ENCODE measurements at places on chromosomes 5 and 9.

DNA sequence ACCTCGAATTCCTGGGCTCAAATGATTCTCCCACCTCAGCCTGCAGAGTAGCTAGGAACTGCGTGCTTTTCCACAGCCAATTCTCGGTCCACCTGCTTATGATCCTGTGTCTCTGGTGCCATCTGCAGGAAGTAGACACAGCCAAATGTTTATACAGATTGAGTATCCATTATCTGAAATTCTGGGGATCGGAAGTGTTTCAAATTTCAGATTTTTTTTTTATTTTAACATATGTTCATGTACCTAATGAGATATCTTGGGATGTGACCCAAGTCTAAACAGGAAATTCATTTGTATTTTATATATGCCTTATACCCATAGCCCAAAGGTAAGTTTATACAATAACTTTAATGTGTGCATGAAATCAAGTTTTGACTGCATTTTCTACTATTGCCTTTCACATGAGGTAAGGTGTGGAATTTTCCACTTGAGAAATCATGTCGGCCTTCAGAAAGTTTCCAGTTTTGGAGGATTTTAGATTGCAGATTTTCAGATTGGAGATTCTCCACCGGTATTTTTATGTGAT lies 89.5 kb downstream of the ESM1 start:
- no peak for DNase-seq

- no peak for DNase-seq
Observed at GRCh38 chr5:34511481-34511880, 144.6 kb upstream of the RAI14 start.

GRCh38 chr5:1122511-1123294 lies 10.8 kb upstream of the SLC12A7 start:
- no peak for DNase-seq

- no peak for DNase-seq
Observed at GRCh38 chr9:124108216-124108615, 96.6 kb downstream of the LHX2 start.

GRCh38 chr5:170132269-170132975 lies 26.7 kb downstream of the FOXI1 start:
- DNase-seq = no peak

- DNase-seq = no peak
Observed at GRCh38 chr5:38207343-38207742, 51.0 kb upstream of the EGFLAM start.

- DNase-seq = peak; percentile 31
Observed at GRCh38 chr9:100083448-100084127, 15.2 kb downstream of the ERP44 start.

DNA sequence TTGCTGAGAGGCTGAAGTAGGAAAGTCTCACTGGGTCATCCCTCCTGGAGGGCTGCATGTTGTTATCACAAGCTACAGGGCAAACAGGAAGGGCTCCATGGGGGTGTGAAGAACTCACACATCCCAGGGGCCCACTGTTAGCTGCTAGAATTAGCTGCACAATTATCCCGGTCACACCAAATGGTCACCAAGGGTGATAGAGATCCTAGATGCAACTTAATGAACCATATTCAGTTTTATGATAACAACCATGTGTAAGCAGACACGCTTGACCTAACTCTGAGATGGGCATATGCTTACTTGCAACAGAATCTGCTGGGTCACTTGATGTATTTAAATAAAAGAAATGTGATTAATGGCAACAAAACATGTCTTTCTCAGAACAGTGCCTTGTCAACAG lies 143.5 kb upstream of the C6 start:
- DNase-seq = no peak

DNA sequence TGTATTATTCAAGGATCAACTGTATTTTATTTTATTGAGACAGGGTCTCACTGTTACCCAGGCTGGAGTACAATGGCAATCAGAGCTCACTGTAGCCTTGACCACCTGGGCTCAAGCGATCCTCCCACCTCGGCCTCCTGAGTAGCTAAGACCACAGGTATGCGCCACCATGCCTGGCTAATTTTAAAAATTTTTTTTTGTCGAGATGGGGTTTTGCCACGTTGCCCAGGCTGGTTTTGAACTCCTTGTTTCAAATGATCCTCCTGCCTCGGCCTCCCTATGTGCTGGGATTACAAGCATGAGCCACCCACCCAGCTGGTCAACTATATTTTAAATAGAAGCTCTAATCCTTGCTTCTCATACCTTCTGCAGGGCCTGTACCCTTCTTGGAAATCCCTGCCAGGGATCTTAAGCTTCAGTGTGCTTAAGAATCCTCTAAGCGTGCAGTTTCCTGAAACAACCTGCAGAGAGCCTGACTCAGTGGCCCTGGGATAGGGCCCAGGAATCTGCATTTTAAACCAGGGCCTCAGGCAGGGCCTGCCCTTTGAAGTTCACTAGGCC lies 2.9 kb downstream of the AKNA start:
- DNase-seq = no peak

DNA sequence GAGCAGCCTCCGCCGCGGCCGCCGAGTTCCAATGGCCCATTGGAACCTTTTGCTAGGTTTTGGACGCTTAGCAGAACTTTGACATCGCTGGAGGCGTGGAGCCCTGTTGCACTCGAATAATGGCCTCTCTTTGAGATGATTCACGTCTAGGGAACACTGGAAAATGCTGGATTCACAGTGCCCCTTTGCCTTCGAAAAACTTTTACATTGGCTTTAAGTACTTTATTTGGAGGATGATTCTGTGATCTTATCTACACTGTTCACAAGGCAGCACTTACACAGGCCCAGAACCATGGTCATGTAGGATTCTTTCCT lies 536 bp upstream of the PPIC start:
- peak; percentile 7 for DNase-seq

DNA sequence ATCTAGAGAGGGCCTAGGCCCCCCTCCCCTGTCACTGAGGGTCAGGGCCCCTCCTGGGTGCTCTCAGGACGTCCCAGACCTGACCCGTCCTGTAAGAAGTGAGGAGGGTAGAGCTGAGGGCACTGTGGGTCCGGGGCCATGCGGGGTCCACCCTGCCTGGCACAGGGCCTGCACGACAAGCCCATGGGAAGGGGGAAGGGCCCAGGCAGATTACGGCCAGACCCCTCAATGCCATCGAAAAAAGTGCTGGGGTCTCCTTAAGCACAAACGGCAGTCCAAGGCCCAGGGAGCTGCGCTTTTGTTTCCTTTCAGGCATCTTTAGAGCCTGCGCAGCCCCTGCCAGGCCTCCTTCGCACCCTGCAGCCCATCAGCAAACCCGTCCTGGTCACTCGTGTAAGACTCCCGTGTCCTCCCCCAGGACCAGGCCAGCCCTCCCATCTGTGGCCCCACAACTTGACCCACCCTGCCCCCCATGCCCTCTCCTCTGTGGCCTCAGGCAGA lies 4.4 kb upstream of the EXOC3 start:
- no peak for DNase-seq

GRCh38 chr5:88503041-88503345 lies 234.3 kb upstream of the TMEM161B start:
- no peak for DNase-seq

GRCh38 chr9:38287420-38287985 lies 105.0 kb upstream of the ALDH1B1 start:
- no peak for DNase-seq

- no peak for DNase-seq
Observed at GRCh38 chr9:98086461-98086860, 29.9 kb downstream of the NANS start.

DNA sequence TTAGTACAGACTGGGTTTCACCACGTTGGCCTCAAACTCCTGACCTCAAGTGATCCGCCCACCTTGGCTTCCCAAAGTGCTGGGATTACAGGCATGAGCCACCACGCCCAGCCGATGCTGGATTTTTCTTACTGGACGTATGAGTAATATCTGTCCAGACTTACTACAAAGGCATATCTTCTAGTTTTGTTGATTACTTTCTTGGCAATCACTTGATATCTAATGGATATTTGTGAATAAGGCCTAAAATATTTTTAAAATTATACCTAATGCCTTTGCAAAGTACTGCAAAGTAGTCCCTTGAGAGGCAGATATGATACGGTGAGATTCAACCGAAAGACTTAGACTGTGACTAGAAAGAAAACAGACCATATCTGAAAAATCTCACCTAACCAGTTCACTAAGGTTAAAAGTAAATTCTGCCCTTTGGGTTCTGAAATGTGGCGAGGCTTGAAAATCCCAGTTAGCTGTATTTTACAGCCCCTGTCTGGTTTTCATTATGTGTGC lies 152.1 kb downstream of the GNAQ start:
- no peak for DNase-seq

- no peak for DNase-seq
Observed at GRCh38 chr9:109974143-109974917, 194.3 kb downstream of the PALM2AKAP2 start.

DNA sequence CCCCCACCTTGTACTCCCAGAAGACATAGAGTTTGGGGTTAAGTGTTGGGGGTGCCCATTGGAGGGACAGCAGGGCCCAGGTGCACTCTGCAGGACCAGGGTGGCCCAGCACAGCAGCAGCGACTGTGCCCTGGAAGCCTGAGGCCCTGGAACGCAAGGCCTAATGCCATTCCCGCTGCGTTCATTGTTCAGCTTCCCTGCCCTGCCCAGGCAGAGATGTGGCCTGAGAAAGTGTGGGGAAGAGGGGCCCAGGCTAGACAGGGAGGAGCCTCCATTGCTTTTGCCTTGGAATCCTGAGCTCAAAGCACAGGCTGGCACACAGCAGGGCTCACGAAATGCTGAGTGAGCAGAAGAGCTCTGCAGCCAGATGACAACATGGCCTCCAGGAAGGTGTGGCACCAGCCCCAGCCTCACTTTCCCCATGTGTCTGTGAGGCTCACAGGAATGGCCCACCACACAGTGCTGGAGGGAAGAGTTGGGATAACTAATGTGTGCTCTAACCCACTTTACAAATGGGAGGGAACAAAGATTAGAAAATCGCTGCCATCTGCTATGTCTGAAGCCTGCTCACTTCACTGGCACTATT lies 19.4 kb downstream of the S1PR3 start:
- no peak for DNase-seq

- no peak for DNase-seq
Observed at GRCh38 chr5:151151793-151152192, 5.8 kb downstream of the ANXA6 start.

- no peak for DNase-seq
Observed at GRCh38 chr9:116208417-116209232, 55.0 kb downstream of the PAPPA start.

GRCh38 chr9:4662989-4663792 lies 1.1 kb downstream of the PLPP6 start:
- no peak for DNase-seq

GRCh38 chr9:69806627-69807026 lies 14.0 kb upstream of the CFAP95 start:
- DNase-seq = no peak

GRCh38 chr5:14479143-14479696 lies 102.4 kb upstream of the OTULINL start:
- DNase-seq = no peak

DNA sequence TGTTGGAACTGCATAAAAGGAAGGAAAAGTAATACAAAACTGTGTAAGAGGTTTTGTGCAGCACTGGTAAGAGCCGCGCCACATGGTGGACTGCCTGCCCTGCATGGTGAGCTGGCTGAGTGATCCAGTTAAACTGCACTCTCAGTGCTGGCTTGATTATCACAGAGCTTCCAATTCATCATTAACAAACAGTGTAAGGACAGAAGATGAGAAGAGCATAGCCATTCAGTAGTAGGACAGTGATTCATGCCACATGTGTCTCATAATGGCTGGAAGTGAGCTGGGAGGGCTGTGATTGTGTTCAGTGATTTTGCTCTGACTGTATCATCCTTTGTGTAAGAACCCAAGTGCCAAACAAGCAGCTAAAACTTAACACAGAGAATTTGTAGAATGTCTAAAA lies 14.1 kb downstream of the ASPN start:
- no peak for DNase-seq

DNA sequence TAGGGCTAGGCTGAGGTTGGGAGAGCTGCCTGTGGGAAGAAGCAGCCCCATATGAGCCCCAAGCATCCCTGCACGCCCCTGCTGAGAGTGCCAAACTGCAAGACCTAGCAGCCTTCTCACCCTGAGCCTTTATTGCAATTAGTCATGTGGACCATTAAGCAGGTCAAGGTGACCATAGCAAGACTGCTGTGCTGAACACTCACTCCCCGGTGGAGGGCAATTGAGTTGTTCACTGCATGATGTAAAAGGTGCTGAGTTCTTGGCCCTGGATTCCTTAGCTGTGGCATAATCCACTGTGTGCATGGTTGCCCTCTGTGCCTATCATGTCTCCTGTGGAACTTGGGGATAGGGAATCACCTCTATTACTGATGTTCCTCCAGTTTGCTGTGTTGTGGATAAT lies 131.1 kb downstream of the FOXD1 start:
- DNase-seq = no peak

- no peak for DNase-seq
Observed at GRCh38 chr9:133576875-133577736, 32.1 kb downstream of the FAM163B start.

- no peak for DNase-seq
Observed at GRCh38 chr9:92385001-92385400, 19.4 kb downstream of the OGN start.

DNA sequence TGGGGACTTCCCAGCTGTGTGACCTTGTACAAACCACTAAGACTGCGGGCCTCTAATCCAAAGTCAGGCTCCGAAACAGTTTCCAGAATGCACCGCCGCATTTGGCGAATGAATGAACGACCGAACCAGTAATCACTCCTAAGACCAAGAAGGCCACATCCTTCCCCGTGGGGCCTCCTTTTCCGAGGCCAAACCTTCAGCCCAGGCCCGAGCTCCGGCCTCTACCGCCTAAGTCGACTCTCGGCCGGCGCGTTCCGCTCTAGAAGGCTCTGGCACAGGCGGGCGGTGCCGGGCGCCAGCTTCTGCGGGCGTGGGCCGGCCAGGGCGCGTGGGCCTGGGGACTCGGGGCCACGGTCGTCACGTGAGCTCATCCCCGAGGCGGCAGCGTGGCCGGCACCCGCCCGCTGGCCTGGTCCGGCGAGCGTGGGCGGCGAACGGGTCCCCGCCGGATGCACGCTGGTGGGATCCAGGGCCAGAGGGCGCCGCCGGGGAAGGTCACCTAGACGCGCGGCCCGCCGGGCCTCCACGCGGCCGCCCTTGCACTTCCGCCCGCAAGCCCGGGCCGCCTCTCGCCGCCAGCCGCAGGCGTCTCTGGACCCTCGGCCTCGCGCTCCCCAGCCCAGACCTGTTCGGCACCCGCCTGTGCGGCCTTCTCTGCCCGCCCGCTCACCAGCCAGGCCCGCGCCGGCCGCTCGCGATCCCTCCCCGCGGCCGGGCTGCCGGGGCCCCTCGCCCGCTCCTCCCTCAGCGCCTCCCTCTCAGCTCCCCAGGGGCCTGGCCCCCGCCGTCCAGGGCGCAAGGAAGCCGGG lies 754 bp downstream of the VDAC1 start:
- DNase-seq = peak; percentile 32

DNA sequence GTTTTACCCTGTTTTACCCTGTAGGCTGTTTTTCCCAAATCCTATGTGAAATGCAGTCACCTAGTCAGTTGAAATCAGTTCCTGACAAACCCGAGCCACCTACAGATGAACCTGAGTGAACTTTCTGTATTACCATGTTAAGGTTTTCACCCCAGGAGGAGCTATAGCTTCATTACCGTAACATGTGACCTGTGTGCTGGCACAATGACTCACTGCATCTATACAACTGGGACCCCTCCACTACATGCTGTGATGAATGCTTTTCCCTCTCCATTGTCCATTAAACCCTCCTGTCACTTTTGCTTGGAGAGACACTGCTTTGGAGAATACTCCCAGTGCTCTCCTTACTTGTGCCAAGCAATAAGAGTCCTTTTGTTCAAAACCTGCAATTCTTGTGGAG lies 1974.8 kb downstream of the EFNA5 start:
- DNase-seq = no peak

- no peak for DNase-seq
Observed at GRCh38 chr5:21145376-21145775, 1157.4 kb upstream of the CDH18 start.

All from HAP-1 (cell line).